ENCODE measurements at places on chromosomes 3 and 15.
A peak's percentile ranks its signal among the peaks of the same experiment; 100 is the strongest.

DNA sequence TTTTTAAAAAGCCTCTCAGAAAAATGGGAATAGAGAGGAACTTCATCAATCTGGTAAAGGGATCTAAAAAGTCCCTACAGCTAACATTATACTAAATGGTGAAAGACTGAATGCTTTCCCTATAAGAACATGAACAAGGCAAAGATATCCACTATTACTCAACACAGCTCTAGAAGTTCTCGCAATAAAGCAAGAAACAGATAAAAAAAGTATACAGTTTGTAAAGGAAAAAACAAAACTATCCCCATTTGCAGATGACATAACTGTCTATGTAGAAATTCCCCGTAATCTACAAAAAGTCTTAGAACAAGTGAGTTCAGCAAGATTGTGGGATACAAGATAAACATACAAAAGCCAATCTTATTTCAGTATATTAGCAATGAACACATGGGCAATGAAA lies 15.4 kb downstream of the EDC3 start:
- DNase-seq: no peak

DNA sequence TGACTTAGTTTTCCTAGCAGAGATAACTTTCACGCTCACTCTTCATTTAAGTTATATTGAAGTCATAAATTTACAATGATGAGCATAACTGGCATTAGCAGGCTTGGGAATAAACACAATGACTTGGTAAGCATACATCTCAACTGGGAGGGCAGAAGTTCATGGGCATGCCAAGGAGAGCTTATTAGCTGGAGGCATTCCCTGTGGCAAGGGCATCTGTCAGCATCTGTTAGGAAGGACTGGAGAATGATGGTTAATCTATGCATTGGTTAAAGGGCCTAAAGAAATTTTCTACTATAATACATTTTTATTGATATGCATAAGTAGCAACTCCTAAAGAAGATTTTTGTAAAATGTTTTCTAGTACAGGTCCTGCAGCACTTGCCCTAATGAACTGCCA lies 52.4 kb downstream of the NEK11 start:
- no peak for DNase-seq

GRCh38 chr15:91308855-91309254 lies 208.8 kb downstream of the SV2B start:
- no peak for DNase-seq

GRCh38 chr3:54146506-54147239 lies 24.3 kb downstream of the CACNA2D3 start:
- peak; percentile 77 for DNase-seq

Data from NCI-H82 (cell line).